ENCODE measurements at places on chromosomes 7 and 10. TPM values are rescaled to one million over a fixed set of nuclear protein-coding genes. Genes with fewer than 3 reads are reported as not detected.

GRCh38 chr7:29247224-29247962, 52.8 kb downstream of the CHN2 start:
- no peak for DNase-seq

GRCh38 chr7:77226357-77226839, 26.8 kb upstream of the FGL2 start:
- DNase-seq, result no peak

DNA sequence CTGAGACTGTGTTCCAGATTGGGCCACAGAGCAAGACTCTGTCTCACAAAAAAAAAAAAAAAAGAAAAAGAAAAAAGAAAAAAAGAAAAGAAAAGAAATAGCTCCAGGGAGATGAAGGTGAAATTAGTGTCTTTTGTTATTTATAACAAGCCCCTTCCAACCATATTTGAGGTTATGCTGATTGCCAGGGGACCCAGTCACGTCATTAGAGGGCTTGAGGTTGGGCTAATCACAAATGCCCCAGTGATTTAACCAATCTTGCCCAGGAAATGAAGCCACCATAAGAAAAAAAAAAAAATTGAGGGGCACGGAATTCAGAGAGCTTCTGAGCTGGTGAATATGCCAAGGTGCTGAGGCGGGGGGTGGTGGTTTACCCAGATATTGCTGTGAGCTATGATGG, 11.3 kb upstream of the RNF216 start:
- DNase-seq, result no peak

NPSR1 gene
- polyA plus RNA-seq, result 0.38 TPM

All from forelimb muscle (tissue), 1 donor.